ENCODE measurements at places on chromosomes 1 and 21. TPM values are rescaled to one million over a fixed set of nuclear protein-coding genes. Genes with fewer than 3 reads are reported as not detected.

The ZBTB8A gene
- 5.7 TPM for total RNA-seq

The SGIP1 gene
- 0.11 TPM for total RNA-seq

DNA sequence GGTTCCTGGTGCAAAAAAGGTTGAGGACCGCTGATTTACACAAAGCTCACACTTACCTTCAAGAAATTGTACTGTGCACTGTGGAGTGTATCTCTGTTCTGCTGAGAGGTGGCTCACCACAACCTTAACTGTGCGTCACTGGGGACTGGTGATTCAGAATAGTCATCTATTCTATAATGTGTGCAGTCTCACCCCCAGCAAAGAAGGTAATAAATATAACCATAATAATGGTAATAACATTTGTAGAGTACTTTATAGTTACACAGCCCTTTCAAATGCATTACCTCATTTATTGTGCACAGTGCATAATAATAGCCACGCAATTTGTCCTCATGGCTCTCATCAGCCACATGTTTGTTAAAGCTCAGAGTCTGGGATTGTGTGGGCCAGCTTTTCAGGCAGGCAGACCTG, 59.4 kb upstream of the DUSP10 start:
- no peak for DNase-seq

GRCh38 chr21:42299324-42300044, 15.7 kb downstream of the TFF3 start:
- DNase-seq, result no peak

GRCh38 chr1:25774921-25775771, 24.8 kb upstream of the SELENON start:
- DNase-seq, result no peak

DNA sequence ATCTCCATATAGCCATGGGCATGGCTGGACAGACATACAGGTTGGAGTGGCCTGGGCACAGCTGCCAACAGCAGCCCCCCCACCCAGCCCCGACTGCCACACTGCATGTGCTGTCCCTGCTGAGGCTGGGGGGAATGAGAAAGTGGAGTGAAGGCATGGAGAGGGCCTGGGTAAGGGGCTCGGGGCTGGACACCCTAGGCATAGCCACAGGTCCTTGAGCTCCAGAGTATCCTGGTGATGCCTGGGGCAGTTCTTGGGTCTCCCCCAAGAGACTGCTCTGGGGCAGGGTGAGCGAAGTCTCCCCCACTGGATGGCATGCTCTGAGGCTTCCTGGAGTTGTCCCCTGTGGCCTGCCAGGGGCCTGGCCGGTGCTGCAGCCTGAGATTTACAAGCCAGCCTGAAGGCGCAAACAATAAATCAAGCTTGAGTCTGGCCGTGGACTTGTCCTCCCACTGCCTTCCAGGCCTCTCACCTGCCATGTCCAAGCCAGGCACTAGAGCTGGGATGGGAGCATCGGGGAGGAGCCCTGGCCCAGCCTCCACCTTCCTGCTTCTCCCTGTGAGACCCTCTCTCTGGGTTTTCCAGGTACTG, 53.6 kb downstream of the FOXO6 start:
- DNase-seq, result no peak

GRCh38 chr1:6519935-6520671, 28.6 kb upstream of the PLEKHG5 start:
- peak; percentile 32 for DNase-seq

- DNase-seq, result no peak
These were observed 139.2 kb downstream of the PTPRC start for GRCh38 chr1:198778049-198778448.

DNA sequence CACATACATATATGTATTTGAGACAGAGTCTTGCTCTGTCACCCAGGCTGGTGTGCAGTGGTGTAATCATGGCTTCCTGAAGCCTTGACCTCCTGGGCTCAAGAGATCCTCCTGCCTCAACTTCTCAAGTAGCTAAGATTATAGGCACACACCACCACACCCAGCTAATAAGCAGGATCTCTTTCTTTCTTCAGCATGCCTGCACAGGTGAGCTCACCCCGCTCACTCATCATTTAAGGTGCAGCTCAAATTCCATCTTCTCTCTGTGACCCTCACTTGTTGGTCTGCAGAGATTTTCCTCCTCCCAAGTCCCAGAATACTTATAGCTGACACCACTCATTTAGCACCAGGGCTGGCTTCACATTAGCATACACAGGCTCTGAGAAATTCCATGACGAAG, 209.1 kb upstream of the MAP1LC3C start:
- DNase-seq, result no peak

- no peak for DNase-seq
These were observed 64.0 kb upstream of the ZNF281 start for GRCh38 chr1:200473698-200474371.

DNA sequence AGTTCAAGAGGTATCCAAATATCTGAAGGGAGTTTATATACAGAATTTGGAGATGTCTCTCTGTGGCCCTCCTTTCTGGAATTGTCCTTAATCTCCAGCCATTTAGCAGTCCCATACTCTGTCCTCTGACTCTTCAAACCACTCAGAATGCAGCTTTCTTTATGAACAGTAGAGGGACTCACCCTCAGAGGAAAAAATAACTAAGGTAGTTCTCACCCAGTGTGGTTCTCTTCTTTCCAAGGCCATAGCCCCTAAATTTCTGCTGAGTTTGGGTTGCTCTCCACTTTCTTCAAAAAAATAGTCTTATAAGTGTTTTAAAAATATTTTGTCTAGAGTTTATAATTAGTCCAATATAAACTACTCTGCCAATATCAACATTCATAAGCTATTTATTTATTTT, 369.7 kb downstream of the MATN1 start:
- DNase-seq, result no peak

GRCh38 chr1:6923955-6924881, 139.0 kb downstream of the CAMTA1 start:
- DNase-seq, result no peak
